Ecto neural progenitor cell (in vitro differentiated cells): ENCODE measurements at places on chromosomes 1 and 21.

GRCh38 chr1:167454894-167455785 is 63.2 kb downstream of the CD247 start:
- peak; percentile 75 for DNase-seq

DNA sequence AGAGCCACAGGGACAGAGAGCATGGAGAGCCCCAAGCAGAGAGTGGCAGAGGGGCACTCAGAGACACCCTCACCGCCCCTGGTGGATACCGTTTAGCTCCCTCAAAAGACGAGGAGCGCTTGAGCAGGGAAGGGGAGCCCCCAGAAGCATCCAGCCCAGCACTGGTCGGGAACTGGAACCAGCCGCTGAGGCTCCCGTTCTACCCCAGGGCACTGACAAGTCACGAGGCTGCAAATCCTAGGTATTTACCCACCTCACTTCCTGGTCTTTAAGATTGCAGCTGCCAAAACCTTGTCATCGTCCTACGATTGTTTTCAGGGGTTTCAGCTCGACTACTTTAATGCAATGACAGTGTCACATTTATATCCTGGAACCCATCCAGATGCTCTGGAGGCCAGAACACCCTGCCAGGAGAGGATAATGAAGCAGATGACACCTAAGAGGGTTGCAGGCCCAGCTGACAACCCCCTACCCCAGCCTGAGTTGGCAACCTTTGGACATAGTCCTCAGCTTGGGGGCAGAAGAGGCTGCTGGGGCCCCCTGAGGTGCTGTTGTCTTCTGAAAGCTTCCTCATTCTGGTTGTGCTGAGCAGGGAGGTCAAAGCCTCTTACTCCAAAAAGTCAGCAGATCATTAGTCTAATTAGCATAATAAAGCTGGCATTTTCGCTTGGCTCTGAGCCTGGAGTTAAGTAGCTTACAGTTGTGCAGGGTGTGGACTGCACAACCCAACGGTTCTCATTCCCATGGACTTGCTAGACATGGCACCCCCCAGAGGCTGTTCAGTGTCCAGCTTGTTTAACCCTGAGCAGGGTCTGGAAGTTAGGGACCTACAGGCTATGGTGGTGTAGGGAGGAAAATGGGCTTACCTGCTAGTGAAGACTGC is 20.6 kb upstream of the BACE2 start:
- no peak for DNase-seq

DNA sequence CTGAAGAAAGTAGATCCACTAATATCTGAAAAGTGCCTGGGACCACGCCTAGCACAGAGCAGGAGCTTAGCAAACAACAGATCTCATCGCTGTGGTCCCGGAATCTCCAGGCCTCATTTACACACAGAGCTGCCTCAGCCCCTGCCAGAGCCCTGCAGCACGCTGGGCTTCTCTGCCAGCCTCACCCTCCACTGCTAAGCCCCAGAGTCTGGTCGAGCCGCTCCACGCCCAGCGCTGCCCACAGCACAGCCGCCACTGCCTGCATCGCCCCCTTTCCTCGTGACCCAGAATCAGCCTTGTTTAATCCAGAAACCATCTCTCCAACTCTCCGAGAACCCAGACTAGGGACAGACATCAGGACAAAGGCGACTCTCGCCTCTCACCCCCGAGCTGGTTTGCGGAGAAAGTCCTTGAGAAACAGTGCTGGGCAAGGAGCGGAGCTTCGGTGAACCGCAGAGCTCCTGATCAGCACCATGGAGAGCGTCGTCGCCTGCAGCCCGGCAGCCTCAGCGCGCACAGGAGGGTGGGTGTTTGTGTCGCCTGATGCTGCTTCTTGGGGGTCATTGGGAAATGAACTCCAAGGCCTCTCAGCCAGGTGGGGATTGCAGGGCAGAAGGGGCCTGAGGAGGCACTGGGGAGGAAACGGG is 145.1 kb downstream of the NPHP4 start:
- DNase-seq: peak; percentile 77

DNA sequence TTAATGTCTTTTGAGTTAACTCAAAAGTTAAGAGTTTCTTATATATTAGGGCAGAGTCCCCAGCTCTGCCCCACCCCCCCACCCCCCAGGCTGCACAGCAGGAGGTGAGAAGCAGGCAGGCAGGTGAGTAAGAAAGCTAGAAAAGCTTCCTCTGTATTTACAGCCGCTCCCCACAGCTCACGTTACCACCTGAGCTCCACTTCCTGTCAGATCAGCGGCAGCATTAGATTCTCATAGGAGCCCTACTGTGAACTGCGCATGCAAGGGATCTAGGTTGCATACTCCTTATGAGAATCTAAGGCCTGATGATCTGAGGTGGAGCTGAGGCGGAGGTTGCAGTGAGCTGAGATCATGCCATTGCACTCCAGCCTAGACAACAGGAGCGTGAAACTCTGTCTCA is 81.9 kb downstream of the SIM2 start:
- DNase-seq: no peak

DNA sequence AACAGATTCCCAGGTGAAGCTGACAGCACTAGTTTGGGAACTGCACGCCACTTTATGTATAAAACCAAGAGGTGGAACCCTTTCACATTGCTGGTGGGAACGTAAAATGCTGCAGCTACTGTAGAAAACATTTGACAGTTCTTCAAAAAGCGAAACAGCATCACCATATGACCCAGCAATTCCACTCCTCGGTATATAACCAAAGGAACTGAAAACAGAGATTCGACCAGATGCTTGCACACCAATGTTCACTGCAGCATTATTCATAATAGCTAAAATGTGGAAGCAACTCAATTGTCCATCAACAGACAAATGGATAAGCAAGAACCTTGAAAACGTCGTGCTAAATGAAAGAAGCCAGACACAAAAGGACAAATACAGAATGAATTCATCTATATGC is 17.5 kb downstream of the RSPH1 start:
- DNase-seq: no peak

- no peak for DNase-seq
Measured at GRCh38 chr1:170545476-170545875, 13.5 kb downstream of the GORAB start.

GRCh38 chr1:106344494-106344893 is 712.0 kb upstream of the PRMT6 start:
- no peak for DNase-seq

DNA sequence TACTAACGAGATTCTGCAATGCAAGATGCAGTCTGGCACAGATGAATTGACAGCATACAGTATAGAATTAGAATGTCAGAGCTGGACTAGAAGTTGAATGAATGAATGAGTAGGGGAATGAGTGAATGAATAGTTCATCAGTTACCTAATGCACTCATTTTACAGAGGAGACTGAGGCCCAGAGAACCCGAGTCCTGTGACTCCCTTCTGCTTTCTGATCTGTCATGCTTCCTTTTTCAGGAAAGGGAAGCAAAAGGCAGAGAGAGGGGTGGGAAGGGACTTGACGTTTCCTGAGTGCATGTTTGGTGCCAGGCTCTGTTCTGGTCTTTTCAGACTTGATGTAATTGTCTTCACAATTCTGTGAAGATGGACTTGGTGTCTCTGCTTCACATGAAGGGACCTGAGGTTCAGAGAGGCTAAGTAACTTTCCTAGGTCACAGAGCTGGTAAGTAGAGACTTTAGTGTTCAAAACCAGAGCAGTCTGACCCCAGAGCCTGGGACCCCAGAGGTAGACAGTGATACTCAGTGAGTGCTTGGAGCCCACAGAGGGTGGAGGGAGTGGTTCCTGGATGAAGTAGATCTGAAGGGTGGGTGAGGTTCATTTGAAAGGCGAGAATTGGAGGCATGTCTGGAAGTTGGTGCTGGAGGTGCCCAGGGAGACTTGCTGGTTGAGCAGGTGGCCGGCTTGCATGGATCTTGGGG is 8.0 kb upstream of the MEX3A start:
- DNase-seq: no peak

GRCh38 chr1:206766251-206766856 is 4.2 kb upstream of the IL19 start:
- DNase-seq: no peak

GRCh38 chr21:34526618-34527290 is 14.7 kb upstream of the KCNE1 start:
- DNase-seq: peak; percentile 62

GRCh38 chr1:94952539-94952938 is 25.6 kb upstream of the CNN3 start:
- no peak for DNase-seq

- no peak for DNase-seq
Measured at GRCh38 chr1:234697015-234697414, 87.0 kb upstream of the IRF2BP2 start.

GRCh38 chr1:200436436-200436835 is 26.6 kb upstream of the ZNF281 start:
- DNase-seq: no peak

DNA sequence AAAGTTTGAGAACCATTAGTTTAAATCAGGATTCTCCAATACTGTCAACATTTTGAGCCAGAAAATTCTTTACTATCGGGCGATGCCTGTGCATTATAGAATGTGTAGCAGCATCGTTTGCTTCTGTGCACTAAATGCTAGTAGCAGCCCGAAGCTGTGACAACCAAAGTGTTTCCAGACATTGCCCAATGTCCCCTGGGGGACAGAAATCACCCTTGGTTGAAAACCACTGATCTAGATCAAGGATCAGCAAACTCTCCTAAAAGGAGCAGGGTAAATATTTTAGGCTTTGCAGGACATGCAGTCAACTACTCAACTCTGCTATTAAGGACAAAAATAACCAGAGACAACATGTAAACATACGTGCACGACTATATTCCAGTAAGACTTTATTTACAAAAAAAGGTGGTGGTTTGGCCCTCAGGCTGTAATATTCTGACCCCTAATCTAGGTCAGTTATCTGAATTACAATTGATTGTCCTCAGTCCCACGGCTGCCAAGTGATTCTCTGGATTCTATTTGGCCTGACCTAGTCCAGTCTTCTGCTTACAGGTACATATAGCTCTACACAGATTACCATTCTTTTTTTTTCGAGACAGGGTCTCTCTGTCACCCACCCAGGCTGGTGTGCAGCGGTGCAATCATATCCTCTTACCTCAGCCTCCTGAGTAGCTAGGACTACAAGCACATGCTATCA is 10.6 kb downstream of the FAF1 start:
- no peak for DNase-seq

DNA sequence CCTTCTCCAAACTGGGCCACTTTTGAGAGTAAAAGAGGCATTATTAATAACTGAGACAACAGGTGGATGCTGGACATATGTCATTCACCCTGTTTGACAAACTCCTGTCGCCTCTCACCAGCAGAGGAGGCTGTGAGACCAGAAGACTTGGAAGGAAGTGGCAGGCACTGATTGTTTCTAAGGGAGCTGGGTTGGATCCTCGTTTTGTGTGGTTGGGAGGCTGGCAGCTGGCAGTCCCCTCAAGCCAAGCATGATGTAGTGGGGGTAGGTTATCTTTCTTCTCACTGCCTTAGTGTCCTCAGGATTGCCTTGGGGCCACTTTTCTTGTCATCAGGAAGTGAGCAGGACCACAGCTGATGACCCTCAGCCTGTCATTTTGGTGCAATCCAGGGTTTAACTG is 86.5 kb upstream of the KCNJ15 start:
- DNase-seq: no peak

DNA sequence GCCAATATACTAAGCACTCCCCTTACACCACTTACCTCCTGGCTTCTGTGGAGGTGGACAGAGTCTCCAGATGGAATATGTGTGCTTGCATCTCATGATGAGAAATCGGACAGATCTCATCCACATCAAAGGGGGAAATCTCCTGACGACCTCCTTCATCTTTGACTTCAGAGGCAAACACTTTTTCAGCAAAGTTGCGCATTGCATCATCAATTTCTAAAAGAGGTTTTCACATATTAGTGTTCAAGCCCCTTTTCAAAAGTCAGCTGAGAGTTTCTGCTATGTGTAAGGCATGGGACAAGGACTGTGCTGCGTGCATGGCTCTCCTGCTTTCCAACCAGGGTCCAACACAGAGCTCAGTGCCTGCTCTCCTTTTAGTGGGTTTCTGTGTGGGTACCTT is 6.8 kb downstream of the AMPD1 start:
- DNase-seq: no peak

DNA sequence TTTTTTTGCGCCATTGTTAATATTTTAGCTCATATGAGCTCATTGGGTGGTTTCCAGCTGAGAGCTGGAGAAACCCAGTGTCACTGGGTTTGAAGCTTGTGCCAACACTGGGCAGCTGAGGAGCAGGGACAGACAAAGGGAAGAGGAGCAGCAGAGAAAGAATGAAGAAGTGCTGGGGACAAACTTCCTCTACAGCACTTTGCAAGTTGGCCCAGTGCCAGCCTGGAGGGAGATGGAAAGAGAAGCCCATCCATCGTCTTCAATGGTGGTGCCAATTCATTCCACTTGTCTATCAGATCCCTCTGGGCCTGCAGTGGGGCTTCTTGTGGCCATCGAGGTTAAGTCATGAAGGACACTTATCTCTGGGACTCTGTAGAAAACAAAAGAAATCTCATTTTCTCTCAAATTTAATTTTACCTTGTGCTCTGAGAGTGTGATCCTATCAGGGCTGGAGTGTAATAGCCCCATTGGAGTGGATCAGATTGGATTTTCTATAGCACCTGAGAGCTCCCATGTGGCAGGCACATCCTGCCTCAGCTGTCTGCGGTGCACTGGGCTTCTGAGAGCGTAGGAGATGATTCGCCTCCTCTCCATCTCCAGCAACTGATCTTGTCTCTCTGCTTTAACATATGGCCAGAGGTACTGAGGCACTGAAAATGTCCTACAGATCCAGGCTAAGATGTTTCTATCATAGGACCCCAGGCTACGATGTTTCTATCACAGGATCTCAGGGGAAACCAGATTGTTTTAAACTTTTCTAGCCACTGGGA is 114.7 kb downstream of the TNR start:
- no peak for DNase-seq

- DNase-seq: peak; percentile 46
Measured at GRCh38 chr1:171740987-171741871, 636 bp downstream of the VAMP4 start.

GRCh38 chr1:43880604-43881003 is 53.0 kb upstream of the ARTN start:
- no peak for DNase-seq

GRCh38 chr1:3466366-3467075 is 12.1 kb downstream of the ARHGEF16 start:
- DNase-seq: no peak

DNA sequence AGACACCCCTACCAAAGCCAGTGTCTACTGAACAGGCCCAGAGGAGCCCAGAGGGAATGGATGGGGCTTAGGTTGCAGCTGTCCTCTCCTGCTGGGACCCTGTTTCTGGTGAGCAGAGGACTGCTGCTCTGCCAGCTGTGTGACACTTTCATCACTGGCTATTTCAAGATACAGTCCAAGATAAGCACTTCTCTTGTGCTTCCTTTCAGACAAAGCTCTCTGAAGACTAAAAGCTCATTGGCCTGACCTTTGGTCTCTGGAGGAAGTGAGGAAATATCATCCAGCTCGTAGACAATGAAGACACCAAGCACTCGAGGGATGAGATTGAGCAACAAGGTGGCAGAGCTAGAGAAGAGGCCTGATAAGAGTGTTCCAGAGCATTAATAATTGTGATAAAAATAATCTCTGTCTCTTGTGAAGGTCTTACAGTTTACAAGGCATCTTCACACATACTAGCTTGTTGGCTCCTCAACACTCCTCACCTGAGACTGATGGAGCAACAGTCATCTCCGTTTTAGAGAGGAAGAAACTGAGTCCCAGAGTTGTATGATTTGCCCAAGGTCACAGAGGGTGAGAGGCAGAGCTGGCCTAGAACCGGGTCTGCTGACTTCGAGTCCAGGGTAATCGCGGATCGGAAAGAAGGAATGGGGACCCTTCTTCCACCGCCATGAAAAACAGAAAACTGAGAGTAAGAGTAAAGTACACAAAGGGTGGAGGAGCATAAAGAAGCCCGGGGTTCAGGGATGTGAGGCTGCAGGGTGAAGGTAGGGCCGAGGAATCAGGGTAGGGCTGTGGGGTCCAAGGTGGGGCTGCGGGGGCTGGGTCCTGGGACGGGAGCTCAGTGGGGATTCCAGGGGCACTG is 666 bp downstream of the PAFAH2 start:
- DNase-seq: no peak

GRCh38 chr1:150971583-150972416 is 2.8 kb downstream of the CERS2 start:
- peak; percentile 68 for DNase-seq
